GM04504 (cell line): ENCODE measurements at places on chromosomes 4 and X.

GRCh38 chr4:176262243-176262642 is 6.8 kb downstream of the ASB5 start:
- no peak for DNase-seq

DNA sequence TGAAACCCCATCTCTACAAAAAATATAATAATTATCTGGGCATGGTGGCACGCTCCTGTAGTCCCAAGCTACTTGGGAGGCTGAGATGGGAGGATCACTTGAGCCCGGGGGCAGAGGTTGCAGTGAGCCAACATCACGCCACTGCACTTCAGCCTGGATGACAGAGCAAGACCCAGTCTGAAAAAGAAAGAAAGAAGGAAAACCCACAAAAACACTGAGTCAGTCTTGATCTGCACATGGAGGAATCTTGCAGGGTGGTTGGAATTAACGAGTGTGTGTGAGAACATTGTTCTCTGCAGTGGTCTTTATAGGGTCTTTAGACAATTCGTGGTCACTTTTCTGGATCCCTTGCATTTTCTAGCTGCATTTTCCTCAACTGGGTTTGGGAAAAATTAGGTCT is 23.2 kb downstream of the ADD1 start:
- no peak for DNase-seq

DNA sequence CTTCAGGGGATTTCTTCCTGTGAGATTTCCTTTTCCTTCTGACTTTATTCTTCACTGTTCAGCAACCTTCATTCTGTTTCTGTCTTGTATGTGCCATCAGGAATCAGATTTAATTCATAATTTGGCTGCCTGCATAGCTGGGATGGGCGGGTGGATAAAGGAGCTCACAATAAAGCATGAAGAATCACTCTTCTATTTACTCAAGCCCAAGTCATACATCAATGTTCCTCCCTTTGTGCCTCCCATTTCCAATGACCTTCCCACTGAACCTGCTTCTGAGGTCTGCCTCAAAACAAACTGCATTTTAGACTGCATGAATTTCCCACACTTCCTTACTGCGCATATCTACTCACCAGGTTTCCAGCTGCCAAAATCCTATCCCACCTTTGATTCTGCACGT is 14.0 kb downstream of the PDGFC start:
- DNase-seq: no peak

DNA sequence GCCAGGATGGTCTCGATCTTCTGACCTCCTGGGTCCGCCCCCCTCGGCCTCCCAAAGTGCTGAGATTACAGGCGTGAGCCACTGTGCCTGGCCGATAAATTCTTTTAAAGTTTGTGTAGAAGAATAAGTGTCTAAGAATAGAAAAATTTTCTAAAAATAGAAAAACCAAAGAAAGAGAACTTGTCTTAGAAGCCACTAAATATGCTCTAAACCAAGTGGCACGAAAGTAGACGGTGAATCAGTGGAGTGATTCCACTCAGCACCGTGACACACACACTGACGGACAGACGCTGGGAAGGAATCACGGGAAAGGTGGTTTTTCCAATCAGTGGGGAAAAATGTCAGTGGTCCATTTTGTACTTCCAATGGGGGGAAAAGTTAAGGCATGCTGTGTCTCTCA is 72.7 kb upstream of the PSAPL1 start:
- DNase-seq: peak; percentile 18

- DNase-seq: no peak
These were observed 12.3 kb downstream of the LRP2BP start for GRCh38 chr4:185383451-185383850.

- DNase-seq: no peak
These were observed 58.6 kb upstream of the USP9X start for GRCh38 chrX:41026702-41027078.

GRCh38 chrX:131816551-131817136 is 206.5 kb upstream of the STK26 start:
- peak; percentile 78 for DNase-seq

- no peak for DNase-seq
These were observed 1.5 kb upstream of the TSPAN5 start for GRCh38 chr4:98659741-98660462.

GRCh38 chr4:41009411-41009810 is 204.9 kb downstream of the APBB2 start:
- no peak for DNase-seq

DNA sequence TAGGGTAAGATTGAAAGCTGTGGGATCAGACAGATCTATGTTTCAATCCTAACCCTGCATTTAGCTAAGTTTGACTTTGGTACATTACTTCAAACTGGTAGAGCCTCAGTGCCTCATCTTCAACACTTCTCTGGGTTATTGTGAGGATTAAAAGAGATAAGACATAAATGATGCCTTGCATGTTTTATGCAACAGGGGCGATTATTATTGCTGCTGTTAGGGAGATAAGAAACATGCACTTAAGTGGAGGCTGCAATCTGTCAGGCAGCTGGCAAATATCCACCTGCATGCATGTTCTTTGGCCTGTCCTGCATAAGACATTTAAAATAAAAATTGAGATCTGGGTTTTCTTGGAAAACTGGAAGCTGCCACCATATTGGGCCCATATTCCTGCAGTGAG is 24.6 kb downstream of the UNC5C start:
- no peak for DNase-seq

GRCh38 chr4:74446193-74446868 is 1.4 kb downstream of the AREG start:
- DNase-seq: no peak
